ENCODE measurements at places on chromosomes 13 and 19.

- peak; percentile 91 for DNase-seq
Measured at GRCh38 chr19:48513289-48514122, 1.9 kb upstream of the LMTK3 start.

- DNase-seq = peak; percentile 60
Measured at GRCh38 chr19:35346193-35347052, 1.3 kb upstream of the FFAR1 start.

DNA sequence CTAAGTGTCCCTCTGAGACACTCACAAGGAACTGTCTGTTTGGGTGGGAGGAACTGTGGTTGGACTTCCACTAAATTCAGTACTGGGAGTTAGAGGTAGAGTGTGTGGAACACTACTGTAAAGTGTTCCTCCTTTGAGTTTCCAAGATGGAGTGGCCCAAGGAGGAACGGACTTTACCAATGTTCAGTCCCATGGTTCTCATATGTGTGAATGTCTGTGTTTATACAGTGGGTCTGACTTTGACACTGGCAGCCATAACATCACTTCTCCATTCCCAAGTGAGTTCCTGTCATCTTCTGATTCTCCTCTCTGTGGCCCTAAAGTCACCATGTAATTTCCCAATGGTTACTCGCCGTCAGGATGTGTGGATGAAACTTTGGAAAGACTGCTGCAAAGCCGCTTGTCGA lies 136.8 kb upstream of the SERP2 start:
- DNase-seq = no peak

DNA sequence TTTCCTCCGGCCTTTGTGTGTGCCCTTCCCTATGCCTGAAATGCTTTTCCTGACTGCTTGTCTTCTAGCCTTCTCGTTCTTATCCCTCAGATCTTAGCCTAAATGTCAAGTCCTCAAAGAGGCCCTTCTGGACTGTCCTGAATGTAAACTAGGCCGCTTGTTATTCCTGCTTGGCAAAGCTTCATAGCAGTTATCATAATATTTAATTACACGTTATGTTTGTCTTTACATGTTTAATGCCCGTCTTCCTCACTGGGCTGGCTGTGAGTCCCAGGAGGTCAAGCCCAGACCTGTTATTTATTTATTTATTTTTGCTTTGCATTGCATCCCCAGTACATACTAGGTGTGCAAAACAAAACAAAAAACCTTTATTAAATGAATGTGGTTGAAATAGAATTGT lies 62.7 kb downstream of the SIPA1L3 start:
- no peak for DNase-seq

DNA sequence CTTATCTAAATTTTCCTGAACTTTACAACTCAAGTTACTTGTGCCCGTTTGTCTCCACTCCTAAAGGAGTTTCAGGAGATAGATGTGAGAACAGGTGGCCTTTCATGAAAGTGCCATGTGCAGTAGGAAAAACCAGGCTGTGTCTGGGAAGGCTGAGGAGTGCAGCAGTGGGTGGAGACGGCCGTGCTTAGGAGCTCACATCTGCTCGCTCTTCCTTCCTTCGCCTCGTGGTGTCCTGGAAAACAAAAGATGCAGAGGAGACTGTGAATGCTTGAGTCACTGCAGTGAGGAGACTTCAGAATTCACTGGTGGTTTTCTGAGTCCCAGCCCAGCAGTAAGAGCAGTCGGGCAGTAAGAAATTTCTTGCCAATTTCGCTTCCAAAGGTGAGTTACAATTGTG lies 138.4 kb upstream of the RNF113B start:
- no peak for DNase-seq

GRCh38 chr19:39738814-39739213 lies 985 bp upstream of the CLC start:
- DNase-seq = no peak

DNA sequence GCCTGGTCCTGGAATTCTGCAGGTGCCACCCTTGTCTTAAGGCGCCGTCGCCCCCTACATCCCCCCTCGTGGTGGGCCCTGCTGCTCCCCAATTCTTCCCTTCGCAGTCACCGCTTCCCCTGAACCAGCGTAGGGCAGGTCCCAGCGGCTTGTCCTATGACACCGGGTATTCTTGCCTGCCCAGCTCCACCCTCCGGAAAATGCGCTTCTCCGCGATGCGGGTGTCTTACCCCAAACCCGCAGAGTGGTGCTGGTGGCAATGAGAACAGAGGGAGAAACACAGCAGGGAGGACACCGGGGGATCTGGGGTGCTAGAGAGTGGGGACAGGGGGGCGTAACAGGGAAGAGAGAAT lies 9.0 kb downstream of the ZNF808 start:
- no peak for DNase-seq

All from NAMALWA (cell line).